ENCODE measurements at places on chromosomes 7 and 10. TPM values are rescaled to one million over a fixed set of nuclear protein-coding genes. Genes with fewer than 3 reads are reported as not detected.
A peak's percentile ranks its signal among the peaks of the same experiment; 100 is the strongest.

The ZPBP gene
- total RNA-seq = not detected

The CREB5 gene
- 1.1 TPM for total RNA-seq

The OR2A5 gene
- not detected for total RNA-seq

GRCh38 chr7:149880638-149881311, 7.0 kb downstream of the ATP6V0E2 start:
- no peak overlapping the region for H3K4me3 ChIP-seq
- H3K27me3 ChIP-seq = peaks cover 1% of the 10 kb centered on the region
- no peak overlapping the region for H3K27ac ChIP-seq
- DNase-seq = no peak
- no peaks in the 10 kb centered on the region for H3K36me3 ChIP-seq

DNA sequence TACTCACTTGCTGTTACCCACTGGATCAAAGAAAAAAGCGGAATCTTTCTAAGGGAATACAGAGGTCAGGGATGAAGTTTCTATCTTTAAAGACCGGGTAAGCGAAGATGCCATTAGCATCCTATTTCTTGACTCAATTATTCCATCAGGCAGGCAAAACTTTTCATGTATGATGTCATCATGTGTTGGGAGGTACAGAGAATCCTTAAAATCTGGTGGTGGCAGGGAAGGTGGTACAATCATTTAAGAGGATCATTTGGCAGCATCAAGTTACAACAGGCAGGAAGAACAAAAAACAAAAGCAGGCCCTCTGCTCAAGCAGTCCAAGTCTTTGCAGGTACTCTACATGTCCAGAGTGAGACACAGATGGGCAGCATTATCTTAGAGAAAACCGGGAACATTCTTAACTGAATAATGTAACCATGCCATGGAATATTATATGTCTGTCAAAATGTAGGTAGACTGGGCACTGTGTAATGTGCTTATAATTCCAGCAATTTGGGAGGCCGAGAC, 3.8 kb downstream of the URGCP start:
- no peaks in the 10 kb centered on the region for H3K36me3 ChIP-seq
- no peak overlapping the region for H3K27ac ChIP-seq
- no peak overlapping the region for H3K4me3 ChIP-seq
- H3K4me1 ChIP-seq = peaks cover 42% of the 10 kb centered on the region
- no peak for DNase-seq

DNA sequence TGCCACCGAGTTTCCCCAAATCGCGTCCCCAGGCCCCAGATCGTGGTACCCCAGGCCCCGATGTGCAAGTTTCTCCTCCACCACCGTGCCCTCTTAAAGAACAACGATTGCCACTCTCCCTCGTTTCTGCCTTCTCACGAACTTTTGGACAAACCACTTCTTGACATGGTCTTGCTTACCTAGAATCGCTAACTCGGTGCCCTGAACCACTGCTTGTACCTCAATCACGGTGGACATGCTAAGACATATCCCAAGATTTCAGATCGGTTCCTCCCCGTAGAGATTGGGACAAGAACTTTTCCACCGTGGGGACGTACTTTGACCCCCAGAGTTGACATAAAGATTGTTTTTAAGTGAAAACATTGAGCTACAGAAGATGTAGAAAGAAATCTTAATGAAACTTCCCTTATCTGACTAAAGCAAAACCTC, 477 bp upstream of the ZC3HAV1 start:
- peak overlapping the region; percentile 87 for H3K4me3 ChIP-seq
- peaks cover 17% of the 10 kb centered on the region for H3K27me3 ChIP-seq
- peak overlapping the region; percentile 84 for H3K27ac ChIP-seq
- H3K36me3 ChIP-seq = no peaks in the 10 kb centered on the region

GRCh38 chr7:141122736-141123135, 48.9 kb downstream of the TMEM178B start:
- no peak overlapping the region for H3K4me3 ChIP-seq
- DNase-seq = no peak
- H3K36me3 ChIP-seq = no peaks in the 10 kb centered on the region
- H3K27ac ChIP-seq = no peak overlapping the region

- H3K4me1 ChIP-seq = no peaks in the 10 kb centered on the region
- no peak for DNase-seq
Measured at GRCh38 chr10:75818552-75818951, 387.1 kb downstream of the LRMDA start.

DNA sequence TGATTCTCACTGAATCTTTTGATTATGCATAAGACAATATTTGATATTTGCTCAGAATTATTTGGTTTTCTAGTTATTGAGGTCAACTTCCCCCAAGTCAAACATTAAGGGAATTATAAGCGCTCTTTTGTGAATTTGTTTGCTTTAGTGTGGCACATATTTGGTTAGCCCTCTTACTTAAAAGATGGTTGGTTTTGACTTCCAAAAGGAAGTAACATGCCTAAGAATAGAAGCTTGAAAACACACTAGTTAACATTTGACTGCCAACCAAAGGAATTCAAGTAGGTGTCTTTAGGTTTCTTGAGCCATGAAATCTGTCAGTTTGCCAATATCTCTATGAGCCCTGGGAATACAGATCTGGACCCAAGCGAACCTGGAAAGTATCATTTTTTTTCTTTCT, 24.9 kb downstream of the STEAP4 start:
- H3K27me3 ChIP-seq = no peaks in the 10 kb centered on the region
- H3K4me3 ChIP-seq = no peak overlapping the region
- no peak overlapping the region for H3K27ac ChIP-seq
- peaks cover 11% of the 10 kb centered on the region for H3K4me1 ChIP-seq

DNA sequence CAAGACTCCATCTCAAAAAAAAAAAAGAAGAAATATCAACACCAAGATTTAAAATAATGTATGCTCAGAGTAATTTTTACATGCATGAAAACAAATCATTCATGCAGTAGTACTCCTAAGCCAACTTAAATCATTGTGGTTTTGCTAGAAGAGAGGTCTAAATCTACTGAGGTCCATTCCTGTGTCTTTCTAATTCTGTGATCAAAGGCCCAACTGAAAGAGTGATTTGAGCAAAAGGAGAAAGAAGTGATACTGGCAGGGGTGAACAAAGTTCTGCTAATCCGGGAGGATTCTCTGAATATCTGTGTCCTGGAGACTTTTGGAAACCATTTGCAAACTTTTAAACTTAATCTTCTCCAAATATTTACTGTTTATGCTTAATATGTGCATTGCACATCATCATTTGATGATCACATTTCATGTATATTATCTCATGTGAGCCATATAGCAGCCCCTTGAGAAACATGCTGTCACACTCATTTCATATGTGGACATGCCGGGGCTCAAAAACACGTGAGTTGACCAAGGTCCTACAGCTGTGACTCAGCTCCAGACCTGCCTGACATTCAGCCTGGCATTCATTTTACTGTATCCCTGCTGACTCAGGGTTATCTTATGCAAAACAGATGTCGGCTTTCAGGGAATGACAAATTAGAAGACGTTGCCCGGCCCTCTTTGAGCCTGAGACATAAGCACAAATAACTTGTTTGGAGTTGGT, 76.4 kb downstream of the FAM107B start:
- H3K4me3 ChIP-seq = no peak overlapping the region
- no peak for DNase-seq
- H3K27me3 ChIP-seq = no peaks in the 10 kb centered on the region

DNA sequence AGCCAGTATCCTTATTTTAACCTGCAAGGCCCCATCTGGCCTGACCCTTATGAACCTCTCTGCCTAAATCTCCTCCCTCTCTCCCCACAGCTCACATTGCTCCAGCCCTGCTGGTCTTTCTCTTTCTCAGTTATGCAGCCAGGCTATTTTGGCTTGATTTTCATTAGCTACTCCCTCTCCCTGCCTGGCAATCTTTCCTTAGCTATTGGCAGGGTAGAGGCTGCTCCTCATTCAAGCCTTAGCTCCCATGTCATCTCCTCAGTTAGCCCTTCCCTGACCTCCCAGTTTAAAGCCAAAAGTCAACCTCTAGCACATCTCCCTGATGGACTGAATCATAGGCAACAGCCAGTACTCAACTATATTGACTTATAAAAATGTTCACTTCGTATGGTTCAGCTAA, 214.4 kb upstream of the CELF2 start:
- H3K4me1 ChIP-seq = peaks cover 28% of the 10 kb centered on the region
- no peak for DNase-seq
- no peaks in the 10 kb centered on the region for H3K27me3 ChIP-seq
- no peak overlapping the region for H3K27ac ChIP-seq
- no peaks in the 10 kb centered on the region for H3K36me3 ChIP-seq

GRCh38 chr7:92633211-92633906, 43.2 kb upstream of the FAM133B start:
- no peaks in the 10 kb centered on the region for H3K36me3 ChIP-seq
- H3K4me1 ChIP-seq = peaks cover 24% of the 10 kb centered on the region
- DNase-seq = no peak
- no peak overlapping the region for H3K4me3 ChIP-seq
- no peak overlapping the region for H3K27ac ChIP-seq
- H3K27me3 ChIP-seq = no peaks in the 10 kb centered on the region

- no peak overlapping the region for H3K4me3 ChIP-seq
- H3K4me1 ChIP-seq = peaks cover 27% of the 10 kb centered on the region
- peaks cover 15% of the 10 kb centered on the region for H3K36me3 ChIP-seq
Measured at GRCh38 chr7:140867467-140868462, 57.0 kb downstream of the BRAF start.

- peaks cover 11% of the 10 kb centered on the region for H3K4me1 ChIP-seq
- peaks cover 25% of the 10 kb centered on the region for H3K36me3 ChIP-seq
- no peak overlapping the region for H3K27ac ChIP-seq
- no peaks in the 10 kb centered on the region for H3K27me3 ChIP-seq
Measured at GRCh38 chr10:127423218-127423915, 125.7 kb upstream of the NPS start.

GRCh38 chr10:70662362-70663220, 9.7 kb upstream of the ADAMTS14 start:
- H3K4me3 ChIP-seq = no peak overlapping the region
- H3K27ac ChIP-seq = no peak overlapping the region
- peaks cover 10% of the 10 kb centered on the region for H3K27me3 ChIP-seq
- H3K36me3 ChIP-seq = peaks cover 19% of the 10 kb centered on the region
- DNase-seq = no peak

DNA sequence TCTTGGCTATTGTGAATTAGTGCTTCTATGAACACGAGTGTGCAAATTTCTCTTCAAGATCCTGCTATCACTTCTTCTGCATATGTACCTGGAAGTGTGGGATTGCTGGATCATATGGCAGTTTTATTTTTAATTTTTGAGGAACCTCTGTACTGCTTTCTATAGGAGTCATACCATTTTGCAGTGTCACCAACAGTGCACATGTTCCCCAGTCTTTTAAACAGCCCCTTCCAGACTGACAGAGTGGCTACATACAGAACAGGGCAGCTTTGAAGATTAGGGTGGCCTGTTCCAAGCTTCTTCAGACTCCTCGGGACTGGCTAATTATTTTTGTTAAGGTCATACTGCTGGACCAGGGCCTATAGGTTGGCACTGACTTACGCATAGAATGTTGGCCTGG, 82.9 kb downstream of the AUTS2 start:
- no peak overlapping the region for H3K4me3 ChIP-seq
- peaks cover 54% of the 10 kb centered on the region for H3K4me1 ChIP-seq
- H3K36me3 ChIP-seq = no peaks in the 10 kb centered on the region
- no peak for DNase-seq
- H3K27me3 ChIP-seq = no peaks in the 10 kb centered on the region

DNA sequence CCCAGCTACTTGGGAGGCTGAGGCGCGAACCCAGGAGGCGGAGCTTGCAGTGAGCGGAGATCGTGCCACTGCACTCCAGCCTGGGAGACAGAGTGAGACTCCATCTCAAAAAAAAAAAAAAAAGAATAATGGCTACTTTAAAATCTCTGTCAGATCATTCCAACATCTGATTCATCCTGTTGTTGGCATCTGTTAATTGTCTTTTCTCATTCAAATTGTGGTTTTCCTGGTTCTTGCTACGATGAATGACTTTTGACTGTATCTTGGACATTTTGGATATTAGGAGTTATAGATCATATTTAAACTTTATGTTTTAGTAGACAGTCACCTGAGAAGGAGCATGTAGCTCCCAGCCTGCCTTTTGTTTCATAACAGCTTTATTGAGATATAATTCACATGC, 8.5 kb downstream of the TPST1 start:
- H3K27me3 ChIP-seq = no peaks in the 10 kb centered on the region
- DNase-seq = no peak
- H3K4me3 ChIP-seq = no peak overlapping the region
- H3K36me3 ChIP-seq = no peaks in the 10 kb centered on the region
- no peaks in the 10 kb centered on the region for H3K4me1 ChIP-seq
- H3K27ac ChIP-seq = no peak overlapping the region

- DNase-seq = no peak
- H3K36me3 ChIP-seq = no peaks in the 10 kb centered on the region
- no peak overlapping the region for H3K4me3 ChIP-seq
- H3K27me3 ChIP-seq = no peaks in the 10 kb centered on the region
- peaks cover 38% of the 10 kb centered on the region for H3K4me1 ChIP-seq
Measured at GRCh38 chr10:59290448-59290847, 71.9 kb downstream of the FAM13C start.

GRCh38 chr7:17774716-17775288, 165.5 kb downstream of the SNX13 start:
- no peak overlapping the region for H3K4me3 ChIP-seq
- H3K27me3 ChIP-seq = no peaks in the 10 kb centered on the region
- DNase-seq = no peak
- H3K36me3 ChIP-seq = no peaks in the 10 kb centered on the region

DNA sequence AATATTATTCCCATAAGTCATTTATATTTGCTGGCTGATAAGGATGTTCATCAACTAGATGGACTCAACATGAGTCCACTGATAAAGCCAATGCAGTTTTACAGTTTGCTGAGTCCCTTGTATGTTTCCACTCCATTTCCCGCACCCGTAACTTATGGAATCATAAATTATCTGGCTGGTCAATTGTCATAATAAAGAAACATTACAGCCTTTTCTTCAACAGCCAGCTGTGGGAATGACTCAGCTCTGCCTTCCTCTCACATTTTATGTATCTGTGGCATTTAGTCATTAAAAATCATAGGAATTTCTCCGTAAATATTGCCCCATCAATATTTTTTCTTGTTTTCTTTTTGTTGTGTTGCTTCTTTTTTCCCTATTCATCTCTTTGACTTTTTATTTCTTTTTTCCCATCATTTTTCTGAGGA, 22.3 kb upstream of the TMEM26 start:
- no peak overlapping the region for H3K27ac ChIP-seq
- no peaks in the 10 kb centered on the region for H3K36me3 ChIP-seq
- peaks cover 25% of the 10 kb centered on the region for H3K4me1 ChIP-seq
- H3K27me3 ChIP-seq = no peaks in the 10 kb centered on the region

GRCh38 chr10:103038570-103038969, 120.5 kb downstream of the CNNM2 start:
- H3K4me3 ChIP-seq = no peak overlapping the region
- no peak overlapping the region for H3K27ac ChIP-seq
- H3K36me3 ChIP-seq = no peaks in the 10 kb centered on the region
- H3K27me3 ChIP-seq = no peaks in the 10 kb centered on the region
- peaks cover 34% of the 10 kb centered on the region for H3K4me1 ChIP-seq
